Nephron progenitor cell (in vitro differentiated cells): ENCODE measurements at places on chromosomes 3 and 15.

DNA sequence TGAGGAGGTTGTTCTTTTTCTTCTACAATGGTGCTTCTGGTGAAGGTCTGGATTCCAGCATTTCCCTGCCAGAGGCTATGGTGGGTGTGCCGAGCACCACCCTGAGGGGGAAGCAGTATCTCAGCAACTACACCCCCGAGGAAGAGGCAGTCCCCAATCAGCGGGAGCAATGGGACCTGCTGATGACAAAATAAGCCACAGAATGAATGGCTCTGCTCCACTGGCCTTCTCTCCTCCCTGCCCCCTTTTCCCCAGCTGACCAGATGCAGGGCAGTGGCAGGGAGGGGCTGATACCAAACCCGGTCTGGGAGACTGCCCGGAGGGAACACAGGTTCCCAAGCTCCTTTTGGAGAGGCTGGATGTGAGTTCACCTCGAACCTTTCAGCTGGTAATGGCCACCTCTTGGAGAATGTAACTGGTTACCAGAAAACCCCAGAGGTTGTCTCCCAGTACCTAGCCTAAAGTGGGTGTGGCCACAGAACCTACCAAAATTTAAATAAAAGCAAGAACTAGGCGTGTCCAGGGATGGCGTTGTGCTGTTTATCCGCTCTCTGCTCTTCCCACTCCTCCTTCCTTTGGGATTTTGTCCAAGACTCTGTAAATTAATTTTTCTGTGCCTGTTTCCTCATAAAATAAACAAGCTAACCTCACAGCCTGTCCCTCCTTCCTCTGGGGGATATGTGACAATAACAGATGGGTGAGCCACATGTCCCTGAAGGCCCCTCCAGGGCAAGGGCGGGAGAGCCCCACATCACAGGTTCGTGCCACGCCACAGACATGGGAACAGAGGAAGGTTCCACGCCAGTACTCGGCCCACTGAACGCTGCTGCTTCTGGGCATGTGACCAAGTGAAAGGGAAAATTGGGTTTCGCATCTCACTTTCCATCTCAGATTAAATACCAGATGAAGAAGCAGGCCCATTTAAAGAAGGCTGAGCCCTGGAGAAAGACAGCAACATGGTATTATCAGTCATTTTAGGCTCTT, 35.1 kb upstream of the SPTBN5 start:
- no peak for DNase-seq

DNA sequence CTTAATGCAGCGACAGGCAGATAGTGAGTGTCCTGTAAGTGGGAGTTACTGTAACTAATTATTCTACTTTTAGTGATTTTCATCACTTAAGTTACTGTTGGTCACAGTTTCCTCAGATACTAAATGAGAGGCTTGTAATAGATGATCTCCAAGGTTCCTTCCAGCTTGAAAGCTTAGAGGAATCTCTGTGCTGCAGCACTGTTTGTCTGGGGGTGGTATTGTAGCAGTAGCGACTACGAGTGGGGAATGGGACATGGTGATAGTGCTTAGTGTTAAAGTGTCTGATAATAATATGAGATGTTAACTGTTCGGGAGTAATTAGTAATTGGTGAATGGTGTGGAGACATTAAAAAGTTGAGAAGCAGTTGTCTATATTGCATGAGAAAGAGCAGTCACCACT, 12.4 kb downstream of the PPP4R2 start:
- DNase-seq = no peak

DNA sequence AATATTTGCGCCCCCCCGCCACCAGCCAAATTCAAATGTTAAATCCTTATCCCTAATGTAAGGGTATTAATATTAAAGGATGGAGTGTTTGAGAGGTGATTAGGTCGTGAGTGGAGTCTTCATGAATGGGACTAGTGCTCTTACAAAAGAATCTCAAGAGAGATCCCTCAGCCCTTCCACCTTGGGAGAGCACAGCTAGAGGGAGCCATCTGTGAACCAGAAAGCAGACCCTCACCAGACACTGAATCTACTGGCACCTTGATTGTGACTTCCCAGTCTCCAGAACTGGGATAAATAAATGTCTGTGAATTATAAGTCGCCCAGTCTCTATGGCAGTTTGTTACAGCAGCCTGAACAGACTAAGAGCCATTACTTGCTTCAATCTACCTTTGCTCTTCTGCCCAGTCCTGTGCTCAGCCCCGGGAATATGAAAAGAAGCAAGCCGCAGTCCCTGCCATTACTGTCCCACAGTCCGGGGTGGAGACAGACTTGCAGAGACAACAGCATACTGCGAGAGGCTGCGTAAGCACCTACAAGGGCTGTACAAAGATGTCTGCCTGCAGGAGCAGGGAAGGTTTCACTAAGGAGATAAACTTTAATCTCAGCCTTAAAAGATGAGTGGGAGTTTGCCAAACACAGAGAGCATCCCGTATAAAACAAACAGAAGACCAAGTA, 110.7 kb upstream of the TMCO5A start:
- no peak for DNase-seq

- no peak for DNase-seq
Measured at GRCh38 chr3:112321867-112322652, 10.9 kb upstream of the CD200 start.

GRCh38 chr3:102104033-102104432, 254.7 kb downstream of the NFKBIZ start:
- no peak for DNase-seq

DNA sequence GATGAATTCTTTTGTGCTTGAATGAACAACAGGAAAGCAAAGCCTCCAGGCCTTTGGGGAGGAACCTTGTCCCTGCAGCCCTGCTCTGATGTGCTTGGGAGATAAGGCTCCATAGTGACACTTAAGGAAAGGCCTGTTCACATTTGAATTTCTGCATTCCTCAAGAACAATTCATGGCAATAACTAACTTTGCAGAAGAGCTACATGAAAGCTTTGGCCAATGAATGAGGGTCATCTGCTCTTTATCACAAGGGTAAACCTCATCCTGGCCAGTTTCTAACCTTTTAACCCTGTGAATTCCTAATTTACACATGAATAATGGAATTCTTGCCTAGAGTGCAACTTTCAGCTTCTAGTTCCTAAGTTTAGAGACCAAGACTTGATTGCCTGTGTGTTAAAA, 5.6 kb downstream of the PRTG start:
- peak; percentile 23 for DNase-seq

DNA sequence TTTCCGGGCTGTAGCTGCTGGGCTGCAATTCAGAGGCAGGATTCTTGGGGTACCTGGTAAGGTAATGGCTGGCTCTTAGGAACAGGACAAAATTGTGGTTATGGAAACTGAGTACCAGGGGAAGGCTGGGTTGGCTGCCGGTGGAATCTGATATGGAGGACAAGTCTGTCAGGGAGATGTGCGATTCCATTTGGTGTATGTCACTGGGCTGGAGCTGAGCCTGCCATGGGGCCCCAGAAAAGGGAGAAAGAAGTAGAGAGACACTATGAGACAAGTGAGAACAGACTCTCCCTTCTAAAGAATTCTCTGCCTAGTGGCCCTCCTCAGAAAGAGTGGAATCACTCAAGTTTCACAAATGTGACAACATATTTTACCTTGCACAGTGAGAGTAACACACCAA, 368.2 kb upstream of the ROPN1 start:
- DNase-seq = no peak

GRCh38 chr3:125440559-125440955, 65.4 kb upstream of the ZNF148 start:
- DNase-seq = no peak

DNA sequence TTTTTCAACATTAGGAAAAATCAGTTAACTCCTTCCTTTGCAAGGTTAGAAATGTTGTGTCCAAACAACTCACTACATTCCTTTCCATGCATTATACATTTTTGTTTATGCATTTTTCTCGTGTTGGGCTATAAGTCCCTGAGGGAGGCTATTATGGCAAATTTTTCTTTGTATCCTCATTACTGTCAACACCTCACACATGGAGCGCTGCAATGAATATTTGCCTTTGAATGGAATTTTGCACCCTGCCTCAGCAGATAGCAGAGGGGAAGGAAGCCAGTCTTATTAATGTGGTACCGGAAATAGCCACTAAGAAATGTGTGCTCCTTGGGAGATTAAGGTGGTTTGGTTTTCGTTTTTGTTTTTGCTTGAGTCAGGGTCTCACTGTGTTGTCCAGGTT, 134.7 kb downstream of the THSD4 start:
- no peak for DNase-seq

DNA sequence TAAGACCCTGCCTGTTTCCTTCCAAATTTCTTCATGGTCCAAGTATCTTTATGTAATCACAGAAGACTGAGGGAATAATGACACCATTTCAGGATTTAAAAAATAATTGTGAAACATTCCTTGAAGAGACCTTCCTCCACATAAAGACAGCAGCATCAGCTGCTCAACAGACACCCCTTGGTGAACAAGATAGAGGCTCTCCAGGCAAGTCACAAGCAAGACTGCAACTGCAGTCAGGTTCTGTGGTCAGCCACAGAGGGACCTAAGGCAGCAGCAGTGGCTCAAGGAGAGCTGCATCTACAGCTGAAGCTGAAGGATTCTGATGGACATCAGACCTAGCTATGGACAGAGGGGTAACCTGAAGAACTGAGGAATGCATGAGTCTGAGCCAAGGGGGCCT, 97.2 kb upstream of the C3orf80 start:
- no peak for DNase-seq

GRCh38 chr3:151377768-151378385, 6.7 kb downstream of the P2RY12 start:
- no peak for DNase-seq

DNA sequence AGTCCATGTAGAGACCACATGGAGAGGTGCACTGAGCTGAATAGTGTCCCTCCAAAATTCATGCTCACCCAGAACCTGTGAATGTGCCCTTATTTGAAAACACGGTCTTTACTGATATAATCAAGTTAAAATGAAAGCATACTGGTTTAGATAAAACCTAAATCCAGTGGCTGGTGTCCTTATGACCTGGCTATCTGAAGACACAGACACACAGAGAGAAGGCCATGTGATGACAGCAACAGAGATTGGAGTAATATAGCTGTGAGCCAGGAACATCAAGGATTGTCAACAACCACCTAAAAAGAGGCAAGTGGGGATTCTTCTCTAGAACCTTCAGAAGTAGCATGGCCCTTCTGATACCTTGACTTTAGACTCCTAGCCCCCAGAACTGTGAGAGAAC, 54.7 kb upstream of the CD47 start:
- no peak for DNase-seq

DNA sequence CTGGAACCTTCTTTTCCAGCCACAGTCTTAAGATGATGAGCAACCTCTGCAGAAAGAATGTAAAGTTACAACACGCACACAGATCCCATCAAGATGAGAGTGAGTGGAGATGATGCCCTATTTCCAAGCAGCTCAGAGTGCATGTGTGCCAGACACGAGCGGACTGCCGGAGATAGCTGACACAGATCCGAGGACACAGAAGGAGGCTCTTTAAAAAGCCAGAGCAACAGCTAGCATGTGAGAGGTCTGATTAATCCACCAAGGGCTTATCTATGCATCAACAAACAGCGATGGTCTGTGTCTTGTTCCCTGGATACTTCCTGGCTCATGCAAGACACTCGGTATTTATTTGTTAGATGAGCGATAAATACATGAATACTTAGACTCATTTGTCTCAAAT, 128.6 kb upstream of the DLG1 start:
- no peak for DNase-seq

GRCh38 chr3:73007992-73008712, 11.5 kb downstream of the PPP4R2 start:
- DNase-seq = no peak

GRCh38 chr3:25476639-25477038, 48.6 kb downstream of the RARB start:
- DNase-seq = no peak

GRCh38 chr3:150247441-150247840, 160.7 kb upstream of the TSC22D2 start:
- DNase-seq = no peak

DNA sequence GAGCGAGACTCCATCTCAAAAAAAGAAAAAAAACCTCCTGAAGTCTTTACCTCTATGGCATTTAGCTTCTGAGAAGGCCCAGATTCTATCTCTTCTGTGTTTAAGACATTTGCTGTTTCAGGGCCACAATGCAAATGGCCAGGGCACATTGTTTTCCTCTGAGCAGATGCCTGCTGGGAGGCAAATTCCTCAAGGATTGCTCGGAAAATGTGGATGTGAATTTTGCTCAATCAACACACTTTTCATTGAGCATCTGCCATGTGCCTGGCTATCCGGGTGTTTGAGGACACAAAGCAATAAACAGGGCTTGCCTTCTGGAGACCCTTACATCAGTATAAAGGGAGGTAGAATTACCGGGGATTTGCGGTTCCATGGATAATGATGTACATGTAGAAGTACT, 20.0 kb downstream of the TRIM71 start:
- no peak for DNase-seq

DNA sequence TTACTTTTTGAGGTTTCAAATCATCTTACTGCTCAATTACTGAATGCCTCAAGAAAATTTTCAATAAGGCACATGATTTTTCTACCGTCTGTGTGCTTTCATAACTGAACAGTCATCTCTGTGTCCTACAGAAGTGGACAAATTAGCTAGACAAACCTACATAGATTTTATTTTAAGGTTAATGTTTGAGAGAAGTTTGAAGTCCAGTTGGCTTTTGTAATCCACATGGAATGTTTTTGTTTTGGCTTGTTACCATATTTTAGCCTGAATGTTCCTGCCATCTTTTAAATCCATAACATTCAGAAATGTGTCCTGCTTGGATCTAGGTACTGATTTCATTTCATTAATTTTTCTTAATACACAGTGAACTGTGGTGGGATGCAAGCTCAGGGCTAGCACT, 730.1 kb downstream of the IGSF11 start:
- DNase-seq = no peak

GRCh38 chr3:194574639-194575483, 58.4 kb downstream of the TMEM44 start:
- DNase-seq = no peak

- no peak for DNase-seq
Measured at GRCh38 chr15:72502220-72502809, 28.2 kb downstream of the ARIH1 start.

DNA sequence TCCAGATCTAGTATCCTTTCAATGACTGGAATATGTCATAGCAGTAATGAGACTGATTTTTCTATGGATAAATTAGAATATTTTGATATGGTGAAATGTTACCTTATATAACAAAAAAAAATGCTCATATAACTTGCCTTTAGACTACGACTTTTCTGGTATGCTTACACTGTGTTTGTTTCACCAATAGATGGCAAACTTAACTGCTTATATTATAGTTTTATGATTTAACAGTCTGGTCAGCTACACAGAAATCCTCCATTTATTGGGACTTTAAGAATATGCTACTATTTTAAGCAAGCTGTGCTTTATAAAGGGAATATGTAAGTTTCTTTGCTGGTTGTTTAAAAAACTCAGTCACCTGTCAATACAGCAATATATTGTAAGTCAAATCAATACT, 205.6 kb downstream of the VGLL3 start:
- no peak for DNase-seq

DNA sequence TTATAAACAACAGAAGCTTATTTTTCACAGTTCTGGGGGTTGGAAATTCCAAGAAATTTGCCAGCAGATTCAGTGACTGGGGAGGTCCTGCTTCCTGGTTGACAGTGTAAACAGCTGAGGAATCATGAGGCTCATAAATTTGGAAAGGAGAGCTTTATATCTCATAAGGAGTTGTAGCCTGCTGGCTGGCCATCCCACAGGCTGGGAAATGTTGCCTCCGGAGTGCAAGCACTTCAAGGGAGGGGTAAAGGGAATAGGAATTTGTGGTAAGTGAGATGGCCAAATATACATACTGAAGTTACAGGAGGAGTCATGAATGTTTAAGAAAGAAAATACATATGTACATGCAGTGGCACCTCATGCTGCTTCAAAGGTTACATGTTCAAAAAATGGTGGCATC, 217.2 kb upstream of the CBLB start:
- DNase-seq = no peak

GRCh38 chr15:78838489-78838888, 27.2 kb upstream of the ADAMTS7 start:
- DNase-seq = no peak
